ENCODE measurements at places on chromosomes 5 and 9.

DNA sequence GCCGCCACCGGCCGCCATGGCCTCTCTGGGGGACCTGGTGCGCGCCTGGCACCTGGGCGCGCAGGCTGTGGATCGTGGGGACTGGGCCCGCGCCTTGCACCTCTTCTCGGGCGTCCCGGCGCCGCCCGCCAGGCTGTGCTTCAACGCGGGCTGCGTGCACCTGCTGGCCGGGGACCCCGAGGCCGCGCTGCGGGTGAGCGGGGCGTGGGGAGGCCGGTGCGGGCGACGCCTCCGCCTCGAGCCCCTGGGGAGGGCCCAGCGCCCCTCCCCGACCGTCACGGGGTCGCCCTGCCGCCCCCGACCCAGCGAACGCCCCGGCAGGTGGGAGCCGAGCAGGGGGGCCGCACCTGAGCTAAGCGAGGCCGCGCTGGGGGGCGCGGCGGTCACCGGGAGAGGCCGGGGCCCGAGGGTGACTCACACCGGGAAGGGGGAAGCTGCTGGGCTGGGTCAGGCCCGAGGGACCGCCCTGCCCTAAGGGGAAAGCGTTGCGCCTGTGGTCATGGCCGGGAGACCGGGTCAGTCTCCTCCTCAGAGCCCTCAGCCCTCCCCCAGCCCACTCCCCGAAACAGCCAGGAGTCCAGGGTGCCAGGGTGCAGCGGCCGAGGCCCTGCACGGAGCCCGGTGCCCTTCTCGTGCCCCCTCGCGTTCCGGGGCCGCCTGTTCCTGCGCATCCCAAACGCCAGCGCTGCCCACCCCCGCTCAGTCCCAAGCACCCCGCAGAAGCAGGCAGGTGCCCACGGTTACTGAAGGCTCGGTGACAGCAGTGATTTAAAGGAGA, 510 bp downstream of the NOXA1 start:
- no peak for DNase-seq

DNA sequence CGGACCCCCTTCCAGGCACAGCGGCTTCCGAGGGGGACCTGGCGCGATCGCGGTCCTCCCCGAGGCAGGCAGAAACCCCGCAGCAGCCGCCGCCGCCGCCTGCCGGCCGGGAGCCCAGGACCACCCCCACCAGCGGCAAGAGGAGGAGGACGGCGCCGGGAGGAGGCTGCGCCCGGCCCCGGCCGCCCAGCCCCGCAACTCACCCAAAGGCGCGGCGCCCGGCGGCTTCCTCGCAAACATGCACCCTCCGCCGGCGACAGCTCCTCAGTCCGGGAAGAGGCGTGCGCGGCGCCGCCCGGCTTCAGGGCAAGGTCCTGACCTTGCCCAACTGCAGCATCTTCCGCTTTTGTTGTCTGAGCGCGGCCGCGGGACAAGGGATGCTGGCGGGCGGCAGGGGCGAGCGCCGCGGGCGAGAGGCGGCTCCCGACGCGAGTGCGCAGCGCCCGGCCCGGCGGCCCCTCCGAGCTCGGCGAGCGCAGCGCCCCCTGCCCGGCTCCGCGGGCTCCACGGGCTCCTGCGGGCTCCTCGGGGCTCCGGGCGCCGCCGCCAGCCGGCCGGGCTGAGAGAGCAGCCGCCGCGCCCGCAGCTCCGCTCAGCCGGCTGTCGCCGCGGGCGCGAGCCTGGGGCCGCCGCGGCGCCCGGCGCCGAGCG, 507 bp downstream of the CTNND2 start:
- no peak for DNase-seq

DNA sequence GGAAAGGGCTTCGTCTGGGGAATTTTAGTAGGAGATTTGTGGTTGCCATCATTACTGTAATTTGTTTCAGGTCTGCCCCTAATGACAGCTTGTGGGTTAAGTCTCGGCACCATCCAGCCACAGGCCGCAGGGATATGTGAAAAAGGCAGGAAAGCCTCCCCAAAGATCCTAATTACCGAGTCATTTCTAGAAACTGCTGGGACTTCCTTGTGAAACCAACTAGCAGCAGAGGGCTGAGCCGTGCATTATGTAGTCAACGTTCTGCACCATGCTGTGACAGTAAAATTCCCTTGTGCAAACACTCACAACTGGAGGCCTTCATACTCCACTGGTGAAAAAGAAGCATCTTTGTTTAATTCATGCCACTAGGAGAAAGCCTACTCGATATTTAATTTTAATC, 230.3 kb downstream of the MPDZ start:
- no peak for DNase-seq

GRCh38 chr5:132662925-132663770, 5.2 kb downstream of the IL13 start:
- DNase-seq, result peak; percentile 56

DNA sequence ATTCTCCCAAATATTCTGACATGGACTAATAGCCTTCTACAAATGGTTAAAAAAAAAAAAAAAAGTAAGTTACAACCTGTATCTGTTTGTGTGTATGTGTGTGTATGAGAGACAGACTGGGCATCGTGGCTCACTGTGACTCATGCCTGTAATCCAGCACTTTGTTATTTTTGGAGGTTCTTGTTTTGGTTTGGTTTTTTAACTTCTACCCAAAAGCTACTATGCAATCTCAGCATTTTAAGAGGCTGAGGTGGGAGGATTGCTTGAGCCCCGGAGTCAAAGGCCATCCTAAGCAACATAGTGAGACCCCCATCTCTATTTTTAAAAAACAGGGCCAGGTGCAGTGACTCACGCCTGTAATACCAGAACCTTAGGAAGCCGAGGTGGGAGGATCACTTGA, 17.6 kb upstream of the HAVCR1 start:
- no peak for DNase-seq

- no peak for DNase-seq
Measured at GRCh38 chr5:7410936-7411511, 15.1 kb downstream of the ADCY2 start.

- DNase-seq, result peak; percentile 10
Measured at GRCh38 chr5:39714036-39714698, 289.4 kb upstream of the DAB2 start.

DNA sequence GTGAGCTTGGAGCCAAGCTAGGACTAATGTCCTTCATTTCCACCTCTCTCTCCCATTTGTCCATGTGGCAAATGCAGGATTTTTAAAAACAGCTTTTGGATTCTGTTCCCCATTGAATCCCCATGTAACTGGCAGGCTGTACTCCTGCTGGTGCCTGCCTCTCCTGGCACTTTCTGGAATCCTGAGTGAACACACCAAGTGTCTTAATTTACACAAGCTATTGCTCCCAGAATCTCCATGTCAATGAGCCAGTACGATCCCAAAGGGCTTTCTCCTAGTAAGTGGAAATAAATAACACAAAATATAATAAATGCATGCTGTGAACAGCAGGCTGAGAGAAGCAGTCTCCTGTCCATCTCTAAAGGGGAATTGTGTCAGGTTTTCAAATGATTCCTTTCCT, 88.4 kb upstream of the WWC1 start:
- no peak for DNase-seq

DNA sequence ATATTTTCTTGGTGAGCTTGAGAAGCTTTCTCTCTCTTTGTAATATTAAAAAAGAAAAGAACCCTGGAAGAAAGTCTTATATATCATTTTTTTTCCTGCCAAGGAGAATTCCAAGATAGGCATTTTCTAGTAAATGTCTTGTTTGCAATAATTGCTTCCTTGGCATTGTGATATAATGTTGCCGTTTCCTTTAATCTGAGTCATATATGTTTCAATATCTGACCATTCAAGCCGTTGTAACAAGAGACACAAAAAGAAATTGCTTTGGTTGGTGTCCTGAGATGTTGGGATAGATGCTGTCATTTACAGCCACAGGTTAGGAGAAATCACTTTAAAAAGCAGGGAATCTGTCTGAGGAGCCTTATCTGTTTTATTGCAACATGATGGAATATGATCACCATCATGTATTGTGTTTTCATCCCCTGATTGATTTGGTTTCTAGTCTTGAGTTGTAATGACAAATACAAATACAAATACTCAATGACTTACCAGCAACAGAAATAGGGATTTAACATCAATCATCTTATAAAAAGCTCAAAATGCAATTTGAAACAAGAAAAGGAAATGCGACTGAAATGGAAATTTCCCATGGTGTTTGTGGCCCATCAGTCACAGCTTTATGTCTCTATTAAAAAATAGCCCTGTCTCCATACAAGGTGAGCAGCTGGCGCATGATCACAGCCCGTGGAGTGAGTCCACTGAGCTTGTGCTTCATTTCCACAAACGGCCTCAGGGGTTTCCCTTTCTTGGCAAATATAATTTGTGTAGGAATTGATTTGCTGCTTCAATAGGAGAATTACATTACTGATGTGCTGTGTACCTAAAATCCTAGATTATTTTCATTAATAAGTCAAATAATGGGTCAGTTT, 250.1 kb upstream of the TRPC7 start:
- no peak for DNase-seq

DNA sequence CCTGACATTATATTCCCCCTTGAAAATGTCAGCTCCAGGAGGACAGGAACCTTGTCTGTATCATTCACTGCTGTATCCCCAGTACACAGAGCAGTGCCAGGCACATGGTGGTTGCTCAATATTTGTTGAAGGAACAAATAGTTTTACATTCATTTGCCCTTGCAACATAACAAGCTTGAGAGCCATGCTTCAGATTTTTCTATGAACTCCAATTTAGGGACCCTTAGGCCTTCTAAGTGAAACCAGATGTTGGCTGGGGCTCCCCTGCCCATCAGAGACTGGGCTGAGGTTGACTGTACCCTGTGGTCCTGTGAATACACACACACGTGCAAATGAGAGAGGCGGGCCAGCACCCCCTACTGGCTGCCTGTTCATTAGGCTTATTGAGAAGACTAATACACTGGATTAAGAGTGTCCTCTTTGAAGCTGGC, 214.9 kb upstream of the WWC1 start:
- no peak for DNase-seq

- DNase-seq, result no peak
Measured at GRCh38 chr5:14508046-14508445, 73.5 kb upstream of the OTULINL start.

DNA sequence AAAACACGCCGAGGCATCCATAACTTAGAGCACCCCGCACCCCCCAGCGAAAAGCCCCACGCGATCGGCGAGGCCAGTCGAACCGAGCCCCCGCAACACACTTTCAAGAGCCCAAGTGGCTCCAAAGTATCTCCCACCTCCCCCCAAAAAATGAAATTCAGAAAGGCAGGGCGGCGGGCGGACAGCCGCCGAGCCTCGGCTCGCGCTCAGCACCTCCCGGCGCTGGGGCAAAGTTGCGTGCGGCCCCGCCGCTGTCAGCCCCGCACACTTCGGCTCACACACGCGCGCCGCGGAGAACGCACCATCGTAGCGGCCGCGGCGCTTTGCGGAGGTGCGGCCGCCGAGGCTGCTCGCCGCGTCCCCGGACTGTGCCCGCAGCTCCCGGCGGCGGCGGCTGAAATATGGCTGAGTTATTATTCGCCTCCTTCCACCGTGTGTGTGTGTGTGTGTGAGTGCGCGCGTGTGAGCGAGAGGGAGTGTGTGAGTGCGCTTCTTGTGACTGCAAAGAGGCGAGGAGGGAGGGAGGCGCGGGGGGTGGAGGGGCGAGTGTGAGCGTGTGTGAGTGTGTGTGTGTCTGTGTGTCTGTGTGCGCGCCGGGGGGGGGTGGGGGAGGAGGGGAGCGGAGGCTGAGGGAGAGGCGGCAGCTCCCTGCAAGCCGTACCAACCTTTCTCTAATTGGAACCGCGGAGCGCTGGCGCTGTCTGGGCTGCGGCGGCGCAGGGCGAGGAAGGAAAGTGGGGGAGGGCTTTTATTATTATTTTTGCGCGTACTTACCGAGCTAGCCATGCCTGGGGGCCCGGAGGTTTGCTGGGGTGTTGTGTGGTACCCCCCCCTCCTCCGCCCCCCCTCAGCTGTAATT, 599 bp downstream of the MLLT3 start:
- peak; percentile 78 for DNase-seq

- DNase-seq, result peak; percentile 17
Measured at GRCh38 chr9:127049044-127049443, 73.4 kb downstream of the ANGPTL2 start.

GRCh38 chr9:130833031-130833990, 1.7 kb upstream of the ABL1 start:
- DNase-seq, result no peak

- DNase-seq, result no peak
Measured at GRCh38 chr5:1868886-1869475, 13.7 kb downstream of the IRX4 start.

DNA sequence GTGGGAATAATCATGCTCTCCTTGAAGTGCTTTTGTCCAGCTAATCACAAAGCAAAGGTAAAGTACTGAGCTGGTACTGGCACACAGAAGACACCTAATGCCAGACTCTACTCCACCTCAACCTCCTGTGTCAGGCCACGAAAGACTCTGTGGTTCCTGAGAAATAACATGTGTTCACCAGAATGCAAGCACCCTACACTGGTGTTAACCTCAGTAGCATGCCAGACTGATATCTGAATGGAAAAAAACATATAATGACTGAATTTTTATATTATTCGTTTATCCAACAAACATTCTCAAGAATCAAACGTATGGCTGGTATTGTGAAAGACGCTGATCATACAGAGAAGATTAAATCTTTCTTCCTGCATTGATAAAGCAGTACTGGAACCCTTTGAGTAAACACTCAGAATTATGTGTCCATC, 97.1 kb upstream of the IFNE start:
- DNase-seq, result peak; percentile 3

DNA sequence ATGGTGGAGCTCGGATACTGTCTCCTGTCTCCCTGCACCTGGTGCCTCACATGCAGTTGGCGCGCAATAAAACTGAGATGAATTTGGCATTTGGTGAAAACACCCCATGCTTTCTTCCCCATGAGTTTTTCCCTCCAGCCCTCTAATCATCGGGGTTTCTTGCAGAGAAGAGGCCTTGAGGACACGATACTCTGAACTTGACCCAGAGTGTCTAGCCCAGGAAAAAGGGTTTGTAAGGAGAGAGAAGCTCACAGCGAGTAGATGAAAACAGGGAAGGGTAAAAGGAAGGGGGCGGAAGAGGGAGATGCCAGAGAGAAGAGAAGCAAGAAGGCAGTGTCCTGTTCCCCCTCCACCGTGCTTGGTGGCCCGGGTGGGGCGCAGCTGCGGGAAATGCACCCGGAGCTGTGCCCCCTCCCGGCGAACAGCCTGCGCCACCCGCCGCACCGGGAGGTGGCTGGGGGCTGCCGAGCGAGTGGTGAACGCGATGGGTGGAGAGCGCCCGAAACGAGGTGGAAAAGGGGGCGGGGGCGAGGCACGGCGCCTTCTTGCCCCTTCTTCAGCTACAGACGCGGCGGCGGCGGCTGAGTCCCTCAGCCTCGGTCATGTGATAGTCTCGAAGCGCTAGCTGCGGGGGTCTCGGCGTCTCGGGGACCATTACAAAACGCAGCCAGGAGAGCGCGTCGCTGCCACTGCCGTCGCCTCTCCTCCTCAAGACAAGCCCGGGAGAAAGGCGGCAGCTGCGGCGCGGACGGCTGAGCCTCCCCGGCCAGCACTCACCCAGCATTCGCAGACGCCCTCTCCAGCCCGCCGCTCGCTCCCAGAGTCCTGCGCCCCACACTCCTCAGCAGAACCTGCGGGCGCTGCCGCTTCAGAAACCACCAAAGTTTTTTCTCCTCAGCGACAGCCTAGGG, 1.1 kb upstream of the FOXB2 start:
- no peak for DNase-seq

DNA sequence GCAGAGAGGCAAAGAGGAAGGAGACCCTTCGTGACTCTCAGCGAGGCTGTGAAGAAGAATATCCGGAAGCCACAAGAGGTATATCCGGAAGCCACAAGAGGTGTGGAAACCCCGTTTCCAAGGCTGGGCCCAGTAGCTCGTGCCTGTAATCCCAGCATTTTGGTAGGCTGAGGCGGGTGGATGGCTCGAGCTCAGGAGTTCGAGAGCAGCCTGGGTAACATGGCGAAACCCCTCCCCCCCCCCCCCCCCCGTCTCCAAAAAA, 612 bp upstream of the BBLN start:
- DNase-seq, result peak; percentile 35
